ENCODE measurements at places on chromosomes 12 and 14. TPM values are rescaled to one million over a fixed set of nuclear protein-coding genes. Genes with fewer than 3 reads are reported as not detected.
A peak's percentile ranks its signal among the peaks of the same experiment; 100 is the strongest.

DNA sequence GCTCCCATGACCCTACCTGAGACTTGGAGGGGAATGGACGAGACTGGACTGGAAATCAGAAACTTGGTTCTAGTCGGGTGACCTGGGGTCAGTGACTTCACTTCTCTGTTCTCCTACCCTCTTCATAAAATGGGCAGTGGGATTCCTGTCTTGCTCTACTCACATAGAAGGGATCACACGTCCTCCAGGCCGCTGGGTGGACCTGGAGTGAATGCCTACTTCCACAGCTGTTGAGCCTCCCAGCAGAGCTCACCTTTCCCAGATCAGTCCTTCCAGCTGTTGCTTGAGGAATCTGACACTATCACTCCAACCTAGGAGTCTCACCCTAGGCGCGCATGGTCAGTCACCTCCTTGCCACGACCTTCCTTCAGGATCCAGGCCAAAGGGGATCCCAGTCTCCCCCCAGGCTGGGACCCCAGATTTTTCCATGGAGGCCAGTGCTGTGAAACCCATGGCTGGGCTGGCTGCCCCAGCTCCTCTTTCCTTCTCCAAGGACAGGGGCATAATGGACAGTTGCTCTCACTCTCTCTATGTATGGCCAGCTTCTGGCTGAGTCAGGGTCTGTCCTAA, 637 bp downstream of the ACVRL1 start:
- peak; percentile 19 for DNase-seq

The FOXN4 gene
- total RNA-seq: not detected

- DNase-seq: no peak
Measured at GRCh38 chr14:40758076-40758475, 848.6 kb upstream of the LRFN5 start.

GRCh38 chr14:78232231-78233000, 62.2 kb downstream of the NRXN3 start:
- DNase-seq: no peak

GRCh38 chr14:49754570-49755097, 13.3 kb upstream of the KLHDC2 start:
- DNase-seq: no peak

The KLRB1 gene
- not detected for total RNA-seq

Data from heart left ventricle (tissue), 16 donors.